Immature natural killer cell (primary cell): ENCODE measurements at places on chromosomes 2 and 18. TPM values are rescaled to one million over a fixed set of nuclear protein-coding genes. Genes with fewer than 3 reads are reported as not detected.

DNA sequence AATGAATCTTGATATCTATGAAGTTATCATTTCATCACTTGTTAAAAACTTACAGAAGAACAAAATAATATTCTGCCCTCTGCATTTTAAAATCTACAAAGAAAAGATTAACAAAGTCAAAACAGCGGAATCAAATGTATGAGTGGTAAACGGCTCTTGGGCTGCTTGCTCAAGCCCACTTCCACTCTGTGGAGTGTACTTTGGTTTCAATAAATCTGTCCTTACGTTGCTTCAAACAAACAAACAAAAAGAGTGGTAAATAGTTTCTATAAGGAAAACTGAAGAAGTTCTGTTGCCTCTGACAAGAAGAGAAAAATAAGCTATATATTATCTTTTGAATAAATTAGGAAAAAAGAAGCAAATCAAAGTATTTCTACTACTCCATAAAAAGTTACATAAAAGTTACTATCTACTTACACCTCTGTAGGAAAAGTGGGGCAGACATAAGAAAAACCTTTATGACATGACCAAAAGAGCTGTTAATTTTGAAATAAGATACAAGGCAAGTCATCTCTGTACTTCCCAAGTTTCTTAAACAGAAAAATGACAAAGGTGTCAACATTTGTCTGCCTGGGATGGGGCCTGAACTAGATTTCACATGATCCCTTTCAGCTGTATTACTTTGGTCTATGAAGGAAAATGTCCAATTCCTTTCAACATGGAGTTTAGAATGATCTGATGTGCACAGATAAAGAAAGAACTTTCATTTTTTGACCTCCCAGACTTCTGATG is 56.5 kb downstream of the MGAT4A start:
- H3K4me3 ChIP-seq, result no peak overlapping the region
- no peaks in the 10 kb centered on the region for H3K27me3 ChIP-seq
- DNase-seq, result no peak
- peaks cover 21% of the 10 kb centered on the region for H3K4me1 ChIP-seq
- no peak overlapping the region for H3K27ac ChIP-seq
- peaks cover 41% of the 10 kb centered on the region for H3K36me3 ChIP-seq

- H3K27ac ChIP-seq, result peak overlapping the region; percentile 75
- H3K36me3 ChIP-seq, result peaks cover 3% of the 10 kb centered on the region
- DNase-seq, result no peak
- no peaks in the 10 kb centered on the region for H3K27me3 ChIP-seq
- no peak overlapping the region for H3K4me3 ChIP-seq
Measured at GRCh38 chr18:21747268-21747667, 6.7 kb downstream of the MIB1 start.

GRCh38 chr2:58098254-58099095 is 51.9 kb downstream of the VRK2 start:
- no peak overlapping the region for H3K27ac ChIP-seq
- no peaks in the 10 kb centered on the region for H3K27me3 ChIP-seq
- DNase-seq, result no peak

DNA sequence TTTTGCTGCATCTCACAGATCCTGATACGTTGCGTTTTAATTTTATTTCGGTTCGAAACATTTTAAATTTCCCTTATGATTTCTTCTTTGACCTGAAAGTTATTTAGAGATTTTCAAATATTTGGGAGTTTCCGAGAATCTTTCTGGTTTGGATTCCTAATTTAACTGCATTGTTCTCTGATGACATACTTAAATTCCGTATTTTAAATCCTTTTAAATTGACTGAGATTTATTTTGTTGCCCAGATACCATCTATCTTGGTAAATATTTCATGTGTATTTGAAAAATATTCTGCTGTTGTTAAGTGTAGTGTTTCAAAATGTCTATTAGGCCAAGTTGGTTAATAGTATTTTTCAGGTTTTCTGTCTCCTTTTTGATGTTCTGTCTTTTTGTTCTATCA is 37.7 kb downstream of the MROH2A start:
- H3K27me3 ChIP-seq, result no peaks in the 10 kb centered on the region
- H3K27ac ChIP-seq, result no peak overlapping the region
- H3K36me3 ChIP-seq, result no peaks in the 10 kb centered on the region

ANKRD30BL gene
- not detected for polyA plus RNA-seq

SLC4A1AP gene
- 23.9 TPM for polyA plus RNA-seq

PRSS56 gene
- not detected for polyA plus RNA-seq

RUFY4 gene
- not detected for polyA plus RNA-seq

- H3K36me3 ChIP-seq, result no peaks in the 10 kb centered on the region
- no peak for DNase-seq
- H3K4me3 ChIP-seq, result no peak overlapping the region
- H3K4me1 ChIP-seq, result no peaks in the 10 kb centered on the region
Measured at GRCh38 chr2:71713581-71714580, 260.5 kb downstream of the DYSF start.

DNA sequence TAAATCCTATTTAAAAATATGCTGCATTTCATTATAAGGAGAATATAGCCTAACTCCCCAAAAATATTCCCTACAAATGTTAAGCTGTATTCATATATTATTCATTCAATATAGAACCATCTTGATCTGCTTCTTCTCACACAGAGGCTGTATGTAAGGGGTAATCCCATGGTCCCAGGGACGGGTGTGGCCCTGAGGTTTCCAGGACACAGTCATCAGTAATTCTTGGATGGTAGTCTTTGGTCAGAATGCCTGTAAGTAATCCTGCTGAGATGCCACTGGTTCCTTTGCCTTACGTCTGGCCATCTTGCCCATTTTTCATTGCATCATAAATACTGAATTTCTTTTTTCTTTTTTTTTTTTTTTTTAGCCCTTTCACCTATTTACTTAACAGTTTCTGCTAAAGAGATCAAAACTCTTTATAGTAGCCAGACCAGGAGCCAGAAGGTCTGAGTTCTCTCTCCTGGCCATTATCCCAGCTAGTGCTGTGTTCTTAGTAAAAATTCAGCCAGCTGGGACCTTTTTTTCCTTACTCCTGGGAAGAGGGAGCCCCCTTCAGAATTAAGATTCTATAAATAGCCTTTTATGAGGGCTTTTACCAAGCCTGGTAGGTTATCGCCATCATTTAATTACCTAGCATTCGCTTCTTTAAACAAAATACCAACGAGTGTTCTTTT is 134.9 kb downstream of the SOX11 start:
- H3K4me1 ChIP-seq, result no peaks in the 10 kb centered on the region
- no peak overlapping the region for H3K27ac ChIP-seq
- no peak overlapping the region for H3K4me3 ChIP-seq
- no peak for DNase-seq

DNA sequence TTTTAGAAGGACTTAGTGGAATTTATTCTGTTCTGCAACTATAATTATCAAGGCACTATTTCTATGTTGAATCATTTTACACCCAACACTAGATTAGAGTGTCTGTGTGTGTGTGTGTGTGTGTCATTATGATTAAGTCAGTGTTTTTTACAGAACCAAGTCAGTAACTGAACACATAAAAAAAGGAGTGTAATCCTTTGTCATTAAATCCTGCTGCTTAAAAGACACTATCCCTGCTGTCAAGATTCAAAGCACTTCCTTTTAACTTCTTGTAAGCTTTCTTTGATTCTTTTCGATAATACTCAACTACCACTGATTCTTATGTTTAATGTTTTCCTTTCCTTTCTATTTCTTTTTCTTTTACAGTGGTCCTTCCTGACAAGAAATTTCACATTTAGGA is 306.7 kb downstream of the ZNF804A start:
- DNase-seq, result no peak
- H3K27ac ChIP-seq, result no peak overlapping the region
- no peak overlapping the region for H3K4me3 ChIP-seq
- no peaks in the 10 kb centered on the region for H3K36me3 ChIP-seq
- H3K4me1 ChIP-seq, result no peaks in the 10 kb centered on the region
- H3K27me3 ChIP-seq, result peaks cover 2% of the 10 kb centered on the region

GRCh38 chr2:215692387-215693079 is 256.7 kb upstream of the FN1 start:
- H3K36me3 ChIP-seq, result no peaks in the 10 kb centered on the region
- no peaks in the 10 kb centered on the region for H3K4me1 ChIP-seq
- peaks cover 2% of the 10 kb centered on the region for H3K27me3 ChIP-seq
- no peak overlapping the region for H3K4me3 ChIP-seq

- peak overlapping the region; percentile 24 for H3K27ac ChIP-seq
- peaks cover 65% of the 10 kb centered on the region for H3K36me3 ChIP-seq
- DNase-seq, result peak; percentile 21
- no peaks in the 10 kb centered on the region for H3K27me3 ChIP-seq
- H3K4me3 ChIP-seq, result no peak overlapping the region
- H3K4me1 ChIP-seq, result peaks cover 11% of the 10 kb centered on the region
Measured at GRCh38 chr2:190999058-190999457, 14.9 kb downstream of the STAT1 start.

DNA sequence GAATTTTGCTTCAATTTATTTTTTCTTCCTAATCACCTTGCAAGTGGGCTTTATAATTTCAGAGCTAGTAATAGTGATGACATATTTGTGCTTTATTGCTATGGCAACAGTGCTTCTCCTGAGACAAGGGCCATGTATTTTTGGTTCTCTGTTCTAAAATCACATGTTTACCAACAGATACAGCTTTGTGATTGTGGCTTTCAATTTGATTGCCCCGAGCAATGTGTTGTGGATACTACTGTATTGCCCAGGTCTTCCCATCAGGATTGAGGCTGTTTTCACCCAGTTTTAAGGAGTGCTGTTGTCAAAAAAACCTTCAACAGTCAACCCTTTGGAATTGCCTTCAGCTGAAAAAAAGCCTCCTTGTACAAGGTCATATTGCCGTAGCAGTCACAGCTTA is 841.4 kb upstream of the VRK2 start:
- H3K36me3 ChIP-seq, result no peaks in the 10 kb centered on the region
- H3K27ac ChIP-seq, result no peak overlapping the region
- H3K4me3 ChIP-seq, result no peak overlapping the region
- peaks cover 1% of the 10 kb centered on the region for H3K27me3 ChIP-seq
- DNase-seq, result no peak

- H3K4me1 ChIP-seq, result no peaks in the 10 kb centered on the region
- peaks cover 2% of the 10 kb centered on the region for H3K27me3 ChIP-seq
- no peaks in the 10 kb centered on the region for H3K36me3 ChIP-seq
- DNase-seq, result no peak
Measured at GRCh38 chr18:21254576-21254975, 12.5 kb downstream of the GREB1L start.

KCNIP3 gene
- not detected for polyA plus RNA-seq

DNA sequence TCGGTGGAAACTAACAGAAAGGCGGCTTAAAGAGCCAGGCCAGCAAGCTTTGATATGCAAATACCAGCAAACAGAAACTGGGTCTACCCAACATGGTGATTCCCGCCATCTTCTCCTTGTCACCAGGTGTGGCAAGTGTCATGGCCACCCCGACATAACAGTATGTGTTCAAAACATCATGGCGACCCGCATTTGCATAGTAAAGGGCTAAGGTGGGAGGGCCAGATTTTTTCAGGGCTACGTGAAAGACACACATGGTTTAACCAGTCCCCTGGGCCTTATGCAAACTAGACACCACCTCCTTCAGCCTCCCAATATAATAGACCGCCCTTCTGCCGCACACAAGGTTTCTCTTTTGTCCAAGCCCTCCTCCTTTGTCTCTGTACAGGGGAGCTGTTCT is 260.4 kb downstream of the METTL4 start:
- H3K4me3 ChIP-seq, result no peak overlapping the region
- peaks cover 6% of the 10 kb centered on the region for H3K27me3 ChIP-seq
- H3K36me3 ChIP-seq, result no peaks in the 10 kb centered on the region
- no peak overlapping the region for H3K27ac ChIP-seq
- no peak for DNase-seq
- H3K4me1 ChIP-seq, result no peaks in the 10 kb centered on the region

ADCY3 gene
- polyA plus RNA-seq, result 2.1 TPM

DNA sequence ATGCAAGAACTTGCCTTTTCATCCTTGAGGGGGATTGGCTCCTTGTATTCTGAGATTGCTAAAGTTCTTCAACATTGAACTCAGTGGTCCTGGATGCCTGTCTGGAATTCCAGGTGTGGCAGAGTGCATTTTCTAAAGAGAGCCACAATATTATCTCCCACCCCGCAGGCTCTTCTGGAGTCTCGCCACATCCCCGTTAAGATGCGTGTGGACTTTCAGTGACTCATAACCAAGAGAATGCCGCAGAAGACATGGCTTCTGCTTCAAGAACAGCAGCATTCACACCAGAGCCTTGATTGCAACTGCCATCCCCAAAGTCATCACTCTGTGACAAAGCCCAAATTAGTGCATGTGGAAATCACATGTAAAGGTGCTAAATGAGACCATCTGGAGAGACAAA is 142.7 kb downstream of the CDH20 start:
- H3K4me3 ChIP-seq, result no peak overlapping the region
- DNase-seq, result no peak
- H3K27me3 ChIP-seq, result peaks cover 3% of the 10 kb centered on the region
- no peaks in the 10 kb centered on the region for H3K36me3 ChIP-seq
- H3K4me1 ChIP-seq, result no peaks in the 10 kb centered on the region
